Brain microvascular endothelial cell (primary cell): ENCODE measurements at places on chromosomes 5 and 9.

GRCh38 chr9:116286297-116286696 lies 132.7 kb downstream of the PAPPA start:
- DNase-seq: no peak

DNA sequence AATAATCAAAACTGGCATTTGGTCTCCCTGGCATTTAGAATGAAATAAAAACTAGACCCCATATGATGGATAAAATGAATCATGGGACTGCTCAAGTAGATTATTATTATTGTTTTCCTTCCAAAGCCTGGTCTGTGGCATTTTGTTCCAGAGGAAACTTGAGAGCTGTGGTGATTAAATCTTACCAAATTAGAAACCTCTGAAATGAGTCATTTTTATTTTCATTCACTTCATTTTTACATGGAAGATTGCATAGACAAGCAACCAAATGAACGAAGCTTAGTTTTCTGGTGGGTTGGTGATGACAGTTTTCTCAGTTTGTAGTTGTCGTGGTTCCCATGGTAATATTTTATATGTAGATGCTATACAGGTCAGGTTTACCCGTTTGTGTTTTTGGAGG lies 23.4 kb downstream of the PAM start:
- DNase-seq: peak; percentile 45

DNA sequence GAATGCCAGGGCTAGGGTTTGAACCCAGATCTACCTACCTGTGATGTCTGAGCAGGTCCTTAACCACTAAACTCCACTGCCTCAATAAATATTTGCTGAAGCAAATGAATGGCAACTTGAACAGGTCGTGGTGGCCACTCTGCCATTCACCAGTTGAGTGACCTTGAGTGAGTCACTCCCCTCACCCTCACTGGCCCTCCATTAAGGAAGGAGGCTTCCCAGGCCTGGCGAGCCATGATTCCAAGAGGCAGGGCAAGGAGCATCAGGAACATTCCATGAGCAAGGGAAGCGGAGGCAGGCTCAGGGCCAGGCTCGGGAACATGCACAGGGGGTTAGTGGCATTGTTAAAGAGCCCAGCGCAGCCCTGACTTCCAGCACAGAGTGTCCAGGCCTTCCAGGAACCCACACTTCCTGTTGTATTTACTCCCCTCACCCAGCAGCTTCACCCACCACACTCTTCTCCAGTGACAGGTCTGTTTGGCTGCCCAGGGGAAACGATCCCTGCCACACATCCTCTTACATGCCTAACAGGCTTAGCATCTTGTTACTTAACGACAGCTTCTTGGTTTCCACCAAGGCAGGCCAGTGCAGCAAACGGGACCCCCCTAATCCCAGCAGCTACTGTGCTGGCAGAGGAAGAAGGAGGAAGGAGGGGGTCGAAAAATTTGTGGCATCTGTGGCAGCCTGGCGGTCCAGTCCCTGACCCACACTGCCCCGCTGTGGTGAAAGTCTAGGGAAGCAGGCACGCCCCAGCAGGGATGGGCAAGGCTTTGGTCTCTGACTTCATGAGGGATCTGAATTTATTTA lies 43.7 kb upstream of the TTC1 start:
- peak; percentile 46 for DNase-seq

DNA sequence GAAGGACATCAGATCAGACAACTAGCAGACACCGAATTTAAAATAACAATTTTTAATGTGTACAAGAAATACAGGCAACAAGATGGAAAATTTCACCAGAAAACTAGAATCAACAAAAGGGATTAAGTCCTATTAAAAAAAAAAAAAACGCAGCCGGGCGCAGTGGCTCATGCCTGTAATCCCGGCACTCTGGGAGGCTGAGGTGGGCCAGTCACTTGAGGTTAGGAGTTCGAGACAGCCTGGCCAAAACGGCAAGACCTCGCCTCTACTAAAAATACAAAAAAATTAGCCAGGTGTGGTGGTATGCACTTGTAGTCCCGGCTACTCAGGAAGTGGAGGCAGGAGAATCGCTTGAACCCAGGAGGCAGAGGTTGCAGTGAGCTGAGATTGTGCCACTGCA lies 64.3 kb upstream of the UBAC1 start:
- DNase-seq: no peak

DNA sequence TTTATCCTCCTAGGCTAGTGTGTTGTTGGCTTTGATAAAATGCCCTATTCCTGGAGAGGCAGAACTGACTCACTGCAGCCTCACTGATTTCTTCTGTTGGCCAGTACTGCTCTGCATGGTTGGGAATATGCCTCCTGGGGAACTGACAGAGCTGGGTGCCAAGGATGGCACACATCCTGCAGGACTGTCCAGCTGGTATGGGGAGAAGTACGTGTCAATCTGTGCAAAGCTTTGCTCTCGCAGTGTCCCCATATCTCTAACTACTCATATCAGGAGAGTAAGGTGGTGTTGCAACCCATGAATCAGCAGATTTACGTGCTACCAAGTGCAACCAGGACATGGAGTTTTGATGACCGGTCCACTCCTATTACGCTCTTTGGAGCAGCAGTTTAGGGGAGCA lies 74.7 kb downstream of the TEK start:
- DNase-seq: no peak

DNA sequence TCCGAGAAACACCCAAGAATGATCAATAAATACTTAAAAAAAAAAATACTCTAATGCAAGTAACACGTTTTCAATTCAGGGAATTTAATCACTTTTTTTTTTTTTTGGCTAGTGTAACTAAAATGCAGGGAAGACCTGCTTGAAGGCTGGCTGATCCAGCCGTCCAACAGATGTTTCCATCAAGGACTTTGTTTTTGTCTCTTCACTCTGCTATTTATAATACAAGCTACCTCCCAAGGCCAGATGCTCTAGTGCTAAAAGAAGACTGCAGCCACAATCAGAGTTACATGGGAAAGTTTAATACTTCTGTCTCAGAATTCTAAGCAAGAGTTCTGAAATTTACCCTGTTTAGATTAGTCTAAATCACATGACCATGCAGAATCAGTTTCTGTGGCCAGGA lies 14.5 kb downstream of the TBCA start:
- DNase-seq: no peak

- no peak for DNase-seq
Observed at GRCh38 chr5:1840741-1841521, 39.7 kb downstream of the NDUFS6 start.

- no peak for DNase-seq
Observed at GRCh38 chr9:102253099-102253498, 514.7 kb upstream of the GRIN3A start.

DNA sequence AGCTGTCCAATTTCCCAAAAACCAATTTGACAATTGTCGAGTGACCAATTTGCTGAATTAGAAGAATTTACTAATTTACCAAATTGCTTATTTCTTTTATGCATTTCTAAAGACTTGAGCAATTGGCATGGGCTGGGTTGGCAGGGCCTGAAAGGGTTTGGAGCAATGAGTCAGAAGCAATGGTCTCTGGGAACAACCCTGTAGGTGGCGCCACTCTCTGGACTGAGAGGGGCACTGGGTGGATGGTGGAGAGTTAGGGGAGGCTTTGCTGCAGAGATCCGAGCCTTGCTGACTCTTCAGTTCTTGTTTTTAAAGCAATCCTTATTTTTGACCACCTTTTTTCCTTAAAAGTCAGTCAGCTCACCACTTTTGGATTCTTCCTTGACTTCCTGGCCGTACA lies 71.5 kb upstream of the RPS23 start:
- DNase-seq: no peak

- no peak for DNase-seq
Observed at GRCh38 chr5:112649882-112650281, 87.8 kb upstream of the APC start.

- no peak for DNase-seq
Observed at GRCh38 chr5:40502736-40503135, 177.0 kb upstream of the PTGER4 start.

GRCh38 chr5:106121972-106122605 lies 1548.6 kb downstream of the EFNA5 start:
- no peak for DNase-seq

GRCh38 chr5:141373673-141374317 lies at the start of gene PCDHGA6:
Gene PCDHGA6 (plus strand): TSS chr5:141373891. CDS start chr5:141374084, 193 bp downstream.
- no peak for DNase-seq

GRCh38 chr9:70049236-70049635 lies 5.6 kb downstream of the MAMDC2 start:
- peak; percentile 72 for DNase-seq

GRCh38 chr9:136056546-136057235 lies 38.4 kb downstream of the NACC2 start:
- DNase-seq: no peak

- no peak for DNase-seq
Observed at GRCh38 chr5:172065431-172066065, 59.1 kb upstream of the FBXW11 start.

- DNase-seq: no peak
Observed at GRCh38 chr5:18037718-18038117, 403.5 kb downstream of the TAF11L14 start.

GRCh38 chr9:96425500-96426169 lies 7.5 kb upstream of the ZNF367 start:
- no peak for DNase-seq

- DNase-seq: no peak
Observed at GRCh38 chr5:157107508-157107907, 1.3 kb downstream of the HAVCR2 start.

GRCh38 chr5:72494623-72495124 lies 12.5 kb downstream of the ZNF366 start:
- DNase-seq: no peak

DNA sequence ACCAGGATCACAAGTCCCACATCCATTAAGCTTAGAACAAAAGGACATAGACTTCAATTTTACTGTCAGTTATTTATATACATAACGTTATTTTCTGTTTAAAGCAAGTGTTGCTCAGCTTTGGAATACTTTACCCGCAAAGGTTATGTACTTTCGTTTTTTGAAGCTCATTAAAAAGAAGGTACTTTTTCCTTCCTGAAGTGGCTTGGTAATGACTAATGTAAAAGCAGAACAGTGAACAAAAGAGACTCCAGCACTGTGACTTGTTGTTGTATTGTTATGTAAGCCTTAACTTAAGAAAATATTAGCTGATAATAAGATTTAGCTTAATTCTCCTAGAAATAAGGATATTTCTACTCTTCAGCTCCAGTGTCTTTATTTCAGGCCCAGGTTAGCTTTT lies 97.3 kb upstream of the SLCO6A1 start:
- DNase-seq: no peak

- no peak for DNase-seq
Observed at GRCh38 chr9:89749500-89750116, 144.8 kb downstream of the GADD45G start.

- DNase-seq: peak; percentile 48
Observed at GRCh38 chr9:115035841-115036612, 81.9 kb downstream of the TNC start.

- DNase-seq: no peak
Observed at GRCh38 chr9:69020301-69021145, 6.6 kb upstream of the PRKACG start.

DNA sequence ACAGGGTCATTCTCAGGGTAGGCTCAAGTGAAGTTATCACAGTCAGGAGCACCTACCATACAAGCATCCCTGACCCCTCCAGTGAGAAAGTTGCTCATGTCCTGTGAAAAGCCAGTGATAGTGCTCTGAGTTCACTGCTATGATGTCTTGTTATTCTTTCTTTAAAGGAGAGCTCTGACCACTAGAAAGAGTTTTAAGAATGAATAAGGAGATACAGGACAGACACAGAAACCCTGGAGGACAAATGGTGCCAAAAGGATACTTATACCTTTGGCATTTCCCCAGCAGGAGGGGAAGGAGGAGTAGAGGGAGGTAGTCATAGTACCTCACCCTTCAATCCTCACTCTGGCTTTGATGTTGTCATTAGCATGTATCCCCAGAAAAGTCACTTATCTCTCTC lies 84.0 kb upstream of the AGXT2 start:
- DNase-seq: no peak

DNA sequence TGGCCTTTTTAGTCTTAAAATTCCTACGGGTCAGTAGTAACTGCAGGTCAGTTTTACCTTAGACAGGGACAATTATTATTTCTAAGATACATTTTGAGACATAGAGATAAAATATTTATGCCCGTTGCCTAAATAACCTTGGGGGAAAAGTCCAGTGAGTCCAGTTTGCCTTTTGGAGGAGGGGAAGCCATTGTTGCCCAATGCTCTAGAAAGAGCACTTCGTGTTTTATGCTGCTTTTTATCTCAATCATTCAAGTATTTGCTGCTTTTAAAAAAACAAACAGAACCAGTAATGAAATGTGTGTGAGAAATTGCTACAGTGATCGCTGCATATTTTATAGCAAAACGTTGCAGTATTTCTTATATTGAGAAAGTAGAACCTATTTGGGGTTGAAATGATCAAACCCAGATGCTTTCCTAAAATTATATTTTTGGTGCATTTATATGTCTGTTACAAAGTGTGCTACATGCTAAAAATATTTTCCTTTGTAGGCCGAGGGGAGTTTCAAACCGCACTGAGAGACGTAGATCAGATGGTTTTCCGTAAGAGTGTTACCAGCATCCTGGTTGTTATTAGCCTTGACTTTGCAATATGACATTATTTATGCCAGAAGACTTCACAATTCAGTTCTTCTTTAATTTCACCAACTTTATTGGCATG lies 266.8 kb downstream of the AOPEP start:
- no peak for DNase-seq

- peak; percentile 80 for DNase-seq
Observed at GRCh38 chr9:95834281-95834907, 41.1 kb upstream of the ERCC6L2 start.

DNA sequence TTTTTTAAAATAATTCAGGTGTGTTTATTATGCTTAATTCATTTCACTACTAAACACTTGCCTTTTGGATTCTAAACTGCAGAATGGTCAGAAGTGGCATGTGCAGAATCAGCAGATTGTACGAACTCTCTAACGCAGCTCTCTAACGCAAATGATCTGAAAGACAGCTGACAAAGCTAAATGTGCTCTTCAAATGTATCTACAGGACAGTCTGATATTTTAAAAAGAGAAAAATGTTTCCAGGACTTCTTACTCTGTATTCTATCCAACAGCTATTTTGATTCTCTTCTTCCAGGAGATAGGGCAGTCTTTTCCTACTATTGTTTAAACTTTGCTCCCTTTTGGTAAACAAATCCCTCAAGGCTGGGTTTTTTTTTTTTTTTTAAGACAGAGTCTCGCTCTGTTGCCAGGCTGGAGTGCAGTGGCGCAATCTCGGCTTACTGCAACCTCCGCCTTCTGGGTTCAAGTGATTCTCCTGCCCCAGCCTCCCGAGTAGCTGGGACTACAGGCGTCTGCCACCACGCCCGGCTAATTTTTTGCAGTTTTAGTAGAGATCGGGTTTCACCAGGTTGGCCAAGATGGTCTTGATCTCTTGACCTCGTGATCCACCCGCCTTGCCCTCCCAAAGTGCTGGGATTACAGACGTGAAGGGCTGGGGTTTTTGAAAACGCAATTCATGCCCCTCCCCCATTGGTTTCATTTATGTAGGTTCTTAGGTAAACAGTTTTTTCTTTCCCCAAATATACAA lies 1.2 kb downstream of the NMRK1 start:
- DNase-seq: no peak

GRCh38 chr5:72117307-72117706 lies 10.0 kb downstream of the MAP1B start:
- DNase-seq: no peak

GRCh38 chr9:132181796-132182313 lies 20.0 kb downstream of the NTNG2 start:
- DNase-seq: no peak

- peak; percentile 59 for DNase-seq
Observed at GRCh38 chr9:107751567-107752210, 262.1 kb upstream of the KLF4 start.
